Skeletal muscle cell (primary cell): ENCODE measurements at places on chromosomes 16 and 17.

DNA sequence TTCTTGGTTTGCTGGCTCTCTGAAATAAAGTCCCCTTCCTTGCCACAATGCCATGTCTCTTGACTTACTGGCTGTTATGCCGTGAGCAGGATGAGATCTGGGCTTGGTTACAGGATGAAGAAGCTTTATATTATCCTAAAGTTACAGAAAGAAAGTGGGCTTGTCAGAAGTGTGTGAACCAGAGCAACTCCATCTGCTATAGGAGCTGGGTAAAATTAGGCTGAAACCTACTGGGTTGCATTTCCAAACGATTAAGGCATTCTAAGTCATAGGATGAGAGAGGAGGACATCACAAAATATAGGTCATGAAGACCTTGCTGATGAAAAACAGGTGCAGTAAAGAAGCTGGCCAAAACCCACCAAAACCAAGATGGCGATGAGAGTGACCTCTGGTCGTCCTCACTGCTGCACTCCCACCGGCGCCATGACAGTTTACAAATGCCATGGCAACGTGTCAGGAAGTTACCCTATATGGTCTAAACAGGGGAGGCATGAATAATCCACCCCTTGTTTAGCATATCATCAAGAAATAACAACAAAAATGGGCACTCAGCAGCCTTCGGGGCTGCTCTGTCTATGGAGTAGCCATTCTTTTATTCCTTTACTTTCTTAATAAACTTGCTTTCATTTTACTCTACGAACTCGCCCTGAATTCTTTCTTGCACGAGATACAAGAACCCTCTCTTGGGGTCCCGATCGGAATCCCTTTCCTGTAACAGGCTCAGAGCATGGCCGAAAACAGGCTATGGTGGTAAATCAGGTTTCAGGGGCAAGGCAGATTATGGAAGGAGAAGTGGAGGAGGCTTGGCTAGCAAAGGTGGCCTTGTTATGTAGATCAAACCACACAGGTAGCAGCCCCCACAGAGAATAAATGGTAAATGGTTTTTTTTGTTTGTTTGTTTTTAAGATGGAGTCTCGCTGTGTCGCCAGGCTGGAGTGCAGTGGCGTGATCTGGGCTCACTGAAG is 81.3 kb upstream of the C16orf82 start:
- no peak for DNase-seq

DNA sequence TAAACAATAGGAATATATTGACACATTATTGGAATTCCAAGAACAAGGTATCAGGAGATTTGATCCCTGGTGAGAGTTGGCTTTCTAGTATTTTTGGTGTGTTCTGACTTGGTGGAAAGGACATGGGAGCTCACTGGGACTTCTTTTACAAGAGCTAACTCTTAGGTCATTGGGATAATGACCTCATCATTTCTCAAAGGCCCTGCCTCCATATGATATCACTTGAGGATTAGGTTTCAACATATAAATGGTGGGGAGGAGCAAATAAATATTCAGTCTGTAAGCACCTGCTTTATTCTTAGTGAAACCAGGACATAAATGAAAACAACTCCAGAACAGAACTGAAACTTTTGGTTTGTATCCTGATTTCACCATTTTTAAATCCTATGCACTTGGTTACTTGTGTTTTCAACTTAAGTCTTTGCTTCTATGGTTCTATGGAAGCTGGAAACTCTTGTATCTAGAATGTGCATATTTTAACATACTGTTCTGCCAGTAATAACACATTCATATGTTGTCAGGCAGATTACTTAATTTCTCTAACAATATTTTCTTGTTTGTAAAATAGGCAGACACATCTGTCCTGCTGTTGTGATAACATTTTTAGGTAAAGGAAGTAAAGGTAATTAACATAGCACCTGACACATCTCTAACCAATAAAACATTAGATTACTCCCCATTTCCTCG is 1527.7 kb upstream of the CDH8 start:
- no peak for DNase-seq

GRCh38 chr17:78101112-78101511 is 27.4 kb downstream of the TMC6 start:
- no peak for DNase-seq

GRCh38 chr17:12721581-12721980 is 55.9 kb downstream of the MYOCD start:
- no peak for DNase-seq

DNA sequence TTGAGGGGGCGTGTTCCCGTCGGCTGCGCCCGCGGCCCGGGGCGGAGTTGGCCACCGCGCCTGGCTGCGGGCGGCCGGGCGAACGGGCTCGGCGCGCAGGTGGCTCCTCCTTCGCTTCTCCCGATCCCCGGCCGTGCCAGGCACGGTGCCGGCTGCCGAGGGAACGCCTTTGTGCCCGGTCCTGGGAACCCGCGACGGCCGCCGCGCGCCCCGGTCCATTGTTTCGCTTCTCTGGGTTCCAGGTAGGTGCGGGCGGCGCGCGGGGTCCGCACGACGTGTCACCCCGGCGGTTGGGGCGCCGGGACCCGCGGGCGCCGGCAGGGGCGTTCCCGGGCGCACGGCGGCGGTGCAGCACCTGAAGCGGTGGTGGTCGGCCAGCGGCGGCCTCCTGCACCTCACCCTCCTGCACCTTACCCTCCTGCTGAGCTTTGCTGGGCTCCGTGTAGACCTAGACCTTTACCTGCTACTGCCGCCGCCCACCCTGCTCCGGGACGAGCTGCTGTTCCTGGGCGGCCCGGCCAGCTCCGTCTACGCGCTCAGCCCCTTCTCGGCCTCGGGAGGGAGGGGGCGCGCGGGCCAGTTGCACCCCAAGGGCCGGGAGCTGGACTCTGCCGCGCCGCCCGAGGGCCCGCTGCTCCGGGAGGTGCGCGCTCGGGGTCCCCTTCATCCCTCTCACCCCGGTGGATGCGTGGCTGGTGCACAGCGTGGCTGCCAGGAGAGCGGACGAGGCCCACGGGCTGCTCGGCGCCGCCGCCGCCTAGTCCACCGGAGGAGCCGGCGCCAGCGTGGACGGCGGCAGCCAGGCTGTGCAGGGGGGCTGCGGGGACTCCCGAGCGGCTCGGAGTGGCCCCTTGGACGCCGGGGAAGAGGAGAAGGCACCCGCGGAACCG is 99.9 kb downstream of the EFCAB13 start:
- no peak for DNase-seq

- no peak for DNase-seq
These were observed 11.8 kb downstream of the BCAR1 start for GRCh38 chr16:75239542-75240122.
